ENCODE measurements at places on chromosomes 2 and 18.

DNA sequence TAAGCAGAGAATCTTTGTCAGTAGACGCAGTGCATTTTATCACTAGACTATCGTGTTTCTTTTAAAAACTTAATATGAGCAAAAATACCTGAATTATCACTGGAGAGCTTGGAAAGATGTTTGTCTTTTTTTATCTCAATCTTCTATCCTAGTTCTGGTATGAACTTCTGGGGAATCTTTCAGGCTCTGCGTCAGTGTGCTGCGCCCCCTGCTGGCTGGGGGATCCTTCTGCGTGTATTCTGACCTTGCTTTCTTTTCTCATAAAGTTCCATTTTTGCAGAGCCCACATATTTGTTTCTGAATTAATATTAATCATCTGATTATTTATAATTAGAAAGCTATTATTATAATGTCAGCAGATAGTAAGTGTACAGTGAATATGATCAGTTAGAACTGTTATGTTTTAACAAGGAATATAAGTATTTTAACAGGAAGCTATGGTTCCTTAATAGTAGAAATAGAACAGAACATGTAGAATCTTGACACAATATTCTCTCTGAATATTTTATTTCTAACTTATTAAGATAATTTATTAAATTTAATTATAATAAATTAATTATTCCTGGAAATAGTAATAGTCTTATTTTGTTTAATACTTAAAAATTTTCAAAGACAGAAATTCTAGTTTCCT, 945.0 kb upstream of the CRIM1 start:
- DNase-seq = no peak

DNA sequence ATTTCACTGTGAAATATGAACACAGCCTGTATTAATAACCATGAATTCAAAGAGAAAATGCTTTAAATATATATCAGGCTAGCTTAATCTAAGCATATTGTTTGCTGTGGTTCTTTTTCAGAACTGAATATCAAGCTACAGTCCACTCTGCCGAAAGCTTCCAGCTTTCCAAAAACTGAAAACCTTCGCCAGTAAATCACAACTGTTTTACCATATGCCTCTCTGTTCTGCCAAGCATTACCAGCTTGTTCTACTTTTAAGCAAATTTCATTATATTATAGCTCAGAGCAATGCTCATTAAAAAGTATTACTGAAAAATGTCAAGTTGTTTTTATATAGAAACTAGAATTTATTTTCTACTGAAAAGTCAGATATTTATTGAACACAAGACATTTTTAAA, 277.4 kb downstream of the NRXN1 start:
- no peak for DNase-seq

DNA sequence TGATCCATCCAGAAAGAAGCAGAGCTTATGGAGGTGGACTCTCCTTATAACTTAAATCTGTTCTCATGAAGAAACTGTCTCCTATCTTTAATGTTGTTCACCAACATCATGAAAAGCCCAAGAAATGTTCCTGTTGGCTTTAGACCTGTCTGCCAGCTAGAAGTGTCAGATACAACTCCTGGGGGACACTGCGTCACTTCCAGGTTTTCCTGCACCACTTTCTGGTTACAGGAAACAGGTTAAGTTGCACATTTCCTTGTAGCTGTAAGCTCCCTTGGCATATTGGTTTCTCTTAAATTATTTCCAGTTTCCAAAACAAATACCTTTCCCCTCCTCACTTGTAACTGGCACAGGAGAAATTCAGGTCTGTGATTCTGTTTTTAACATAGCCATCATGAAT, 2.9 kb downstream of the CEP68 start:
- DNase-seq = no peak

GRCh38 chr2:102735416-102736109, 26.3 kb upstream of the TMEM182 start:
- no peak for DNase-seq

DNA sequence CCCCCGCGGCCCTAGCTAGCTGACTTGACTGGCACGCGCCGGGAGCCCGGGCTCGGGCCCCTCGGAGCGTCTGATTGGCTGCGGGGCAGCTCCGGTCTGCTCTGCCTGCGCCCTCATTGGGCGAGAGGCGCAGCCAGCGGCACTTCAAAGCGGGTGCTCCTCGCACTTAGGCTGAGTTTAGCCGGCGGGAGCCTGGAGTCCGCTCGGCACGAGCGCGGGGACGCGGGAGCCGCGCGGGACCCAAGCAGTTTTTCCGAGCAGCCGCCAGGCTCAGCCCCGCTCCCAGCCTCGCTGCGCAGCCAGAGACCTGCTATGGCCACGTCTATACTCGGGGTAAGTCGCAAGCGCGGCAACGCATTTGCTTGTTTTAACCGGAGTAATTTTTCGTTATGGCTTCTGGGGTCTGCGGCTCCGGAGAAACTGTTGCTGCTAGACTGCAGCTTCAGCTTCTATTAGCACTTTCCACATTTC, at the start of gene SP9:
SP9 (plus strand) TSS at position 174 of the 471 bp plus-strand sequence; CDS start at position 313, 139 bp downstream.
- DNase-seq = peak; percentile 95

- DNase-seq = peak; percentile 68
These were observed 629 bp downstream of the NRBP1 start for GRCh38 chr2:27428978-27429541.

DNA sequence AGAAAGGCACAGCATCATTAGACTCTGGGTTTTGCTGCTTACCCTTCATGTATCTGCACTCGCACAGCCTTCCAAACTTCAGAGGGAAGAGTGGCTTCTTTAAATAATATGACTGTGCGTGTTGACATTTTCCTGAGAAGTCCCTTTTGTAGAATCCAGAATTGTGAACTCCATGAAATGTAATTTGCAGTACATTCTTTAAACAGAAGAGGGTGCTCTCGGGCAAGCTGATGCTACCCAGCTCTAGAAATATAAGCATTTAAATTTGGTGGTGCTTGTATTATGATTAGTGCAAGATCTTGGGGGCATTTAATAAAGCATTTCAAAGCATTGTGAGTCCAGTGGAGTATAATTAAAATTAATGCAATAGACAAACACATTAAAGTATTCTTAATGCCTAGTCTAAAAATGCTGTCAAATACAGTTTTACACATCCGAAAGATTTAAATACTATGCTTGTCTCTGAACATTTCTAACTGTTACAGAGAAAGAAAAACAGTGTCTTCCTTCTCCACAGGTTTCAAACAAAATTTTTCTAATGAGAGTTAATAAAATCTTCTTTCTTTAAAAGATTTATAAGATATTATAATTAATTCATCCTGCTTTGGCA, 17.3 kb upstream of the GTF2A1L start:
- peak; percentile 14 for DNase-seq

DNA sequence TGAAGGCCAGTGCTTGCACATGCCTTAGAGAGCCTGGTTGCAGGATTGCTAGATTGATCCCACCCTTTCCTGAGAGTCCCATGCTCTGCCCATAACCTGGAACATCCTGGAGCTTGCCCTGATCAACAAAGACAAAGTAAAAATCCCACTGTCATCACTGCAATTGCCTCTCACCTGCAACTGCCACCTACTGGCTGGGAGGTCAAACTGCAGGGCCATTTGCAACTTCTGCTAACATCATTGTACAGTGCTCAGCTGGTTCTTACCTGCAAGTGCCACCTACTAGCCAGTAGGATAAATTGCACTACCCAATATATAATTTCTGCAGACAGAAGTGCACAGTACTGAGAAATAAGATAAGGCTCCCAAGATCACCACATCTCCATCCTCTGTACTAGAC, 947.5 kb downstream of the CPS1 start:
- DNase-seq = no peak

DNA sequence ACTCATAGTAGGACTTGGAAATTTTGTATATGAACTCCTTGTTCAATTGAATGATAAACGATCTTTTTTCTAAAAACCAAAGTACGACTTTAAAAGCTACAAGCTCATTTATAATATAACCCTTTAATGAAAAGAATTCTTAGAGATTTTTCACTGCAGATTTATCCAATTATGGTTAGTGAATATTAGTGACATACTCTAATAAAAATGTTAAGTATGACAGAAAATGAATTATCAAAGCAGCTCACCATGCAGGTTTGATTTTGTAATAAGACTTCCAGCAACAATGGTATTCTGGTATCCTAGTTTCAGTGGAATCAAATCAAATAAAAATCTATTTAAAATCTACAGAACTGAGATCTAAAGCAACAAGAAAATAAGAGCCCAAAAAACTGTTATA, 38.5 kb downstream of the PRPF40A start:
- DNase-seq = no peak

- no peak for DNase-seq
These were observed 143.5 kb downstream of the PKP4 start for GRCh38 chr2:158600155-158600802.

DNA sequence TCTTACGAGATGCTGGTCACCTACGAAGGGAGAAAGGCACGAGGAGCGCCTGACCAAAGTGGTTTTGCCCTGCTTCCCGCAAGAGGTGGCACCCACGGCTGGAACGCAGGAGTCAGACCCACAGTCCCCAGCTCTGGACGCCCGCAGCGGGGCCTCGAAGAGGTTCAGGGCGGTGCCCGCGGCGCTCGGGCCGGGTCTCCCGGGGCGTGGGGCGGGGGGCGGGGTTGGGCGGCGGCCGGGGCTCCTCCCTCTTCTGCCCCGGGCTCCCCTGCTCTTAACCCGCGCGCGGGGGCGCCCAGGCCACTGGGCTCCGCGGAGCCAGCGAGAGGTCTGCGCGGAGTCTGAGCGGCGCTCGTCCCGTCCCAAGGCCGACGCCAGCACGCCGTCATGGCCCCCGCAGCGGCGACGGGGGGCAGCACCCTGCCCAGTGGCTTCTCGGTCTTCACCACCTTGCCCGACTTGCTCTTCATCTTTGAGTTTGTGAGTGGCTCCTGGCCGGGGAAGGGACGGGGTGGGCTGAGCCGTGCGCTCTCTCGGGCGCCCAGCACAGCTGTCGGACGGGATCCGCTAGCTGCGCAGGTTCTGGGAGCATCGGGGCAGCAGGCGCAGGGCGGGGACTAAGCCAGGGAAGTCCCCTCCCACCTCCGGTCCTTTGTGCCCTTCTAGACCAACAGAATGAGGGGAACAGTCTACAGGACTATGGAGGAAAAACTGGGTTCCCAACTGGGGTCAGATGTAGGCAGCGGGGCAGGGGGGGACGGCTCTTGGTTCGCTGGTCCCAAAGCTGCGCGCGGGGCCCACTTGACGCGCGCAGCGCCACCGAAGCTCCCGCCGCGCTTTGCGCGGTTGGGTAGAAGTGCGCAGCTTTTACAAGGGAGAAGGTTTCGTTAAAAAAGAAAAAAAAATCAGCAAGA, at the start of gene MAL:
MAL (plus strand) TSS at position 303 of the 914 bp plus-strand sequence; CDS start at position 388, 85 bp downstream.
- DNase-seq = no peak

- no peak for DNase-seq
These were observed 22.8 kb downstream of the CEP68 start for GRCh38 chr2:65079017-65079416.

DNA sequence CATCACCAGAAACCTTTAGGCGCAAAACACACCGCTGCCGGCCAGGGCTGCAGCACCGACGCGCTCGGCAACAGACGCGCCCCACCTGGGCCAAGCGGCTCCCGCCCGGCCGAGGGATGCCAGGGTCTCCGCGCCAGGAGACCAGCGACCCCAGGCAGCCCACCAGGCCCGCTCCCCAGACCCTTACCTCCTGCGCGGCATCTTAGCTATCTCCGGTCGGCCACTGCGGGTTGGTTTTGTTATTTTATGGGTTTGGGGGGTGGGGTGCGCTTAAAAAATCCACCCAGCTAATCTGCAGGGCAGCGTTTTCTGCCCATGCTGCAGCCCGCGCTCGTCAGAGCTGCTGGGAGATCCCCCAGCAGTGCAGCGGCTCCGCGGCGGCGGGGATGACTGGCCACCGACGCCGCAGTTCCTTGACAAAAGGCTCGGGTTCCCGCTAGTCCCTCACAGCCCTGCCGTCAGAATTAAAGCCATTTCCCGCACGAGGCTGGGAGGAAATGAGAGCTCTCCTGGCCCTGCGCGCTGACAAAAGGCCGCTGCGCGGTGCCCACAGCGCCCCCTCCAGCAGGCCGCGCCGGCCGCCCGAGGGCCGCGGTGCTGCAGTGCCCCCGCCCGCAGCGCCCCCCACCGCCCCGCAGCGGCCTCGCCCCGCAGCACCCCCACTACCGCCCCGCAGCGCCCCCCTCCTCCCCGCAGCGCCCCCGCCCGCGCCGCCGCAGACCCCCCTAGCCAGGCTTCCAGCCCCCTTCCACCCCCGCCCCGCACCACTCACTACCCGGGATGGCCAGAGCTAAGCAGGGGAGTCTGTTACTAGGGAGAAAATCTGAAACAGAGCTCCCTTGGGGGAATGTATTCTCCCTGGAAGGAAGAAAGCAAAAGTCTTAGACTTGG, at the start of gene ADD2:
ADD2 (minus strand) TSS at position 502 of the 891 bp plus-strand sequence. CDS start 61,792 bp downstream, outside the sequence.
- DNase-seq = no peak

DNA sequence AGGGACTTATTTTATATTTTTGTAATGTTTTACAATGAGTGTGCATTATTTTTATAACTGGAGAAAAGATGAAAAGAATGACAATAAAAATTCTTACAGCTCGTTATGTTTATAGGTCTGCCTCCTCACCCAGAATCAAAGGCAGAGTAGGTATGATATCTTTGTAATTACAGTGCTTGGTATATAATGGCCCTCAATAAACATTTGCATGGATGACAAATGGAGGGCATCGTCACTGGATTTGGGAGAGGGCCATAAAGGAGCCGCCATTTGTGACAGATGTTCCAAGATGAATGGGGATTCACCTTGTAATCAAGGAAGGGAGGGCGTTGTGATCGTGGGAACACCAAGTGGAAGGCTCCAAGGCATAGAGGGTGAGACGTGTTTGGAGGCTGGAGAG, 22.6 kb upstream of the GIGYF2 start:
- DNase-seq = no peak

GRCh38 chr18:28584731-28585130, 407.8 kb upstream of the CDH2 start:
- DNase-seq = no peak

GRCh38 chr2:207238831-207239701, 73.3 kb upstream of the KLF7 start:
- no peak for DNase-seq

- DNase-seq = peak; percentile 49
These were observed 61.6 kb downstream of the ST3GAL5 start for GRCh38 chr2:85826990-85827878.

- no peak for DNase-seq
These were observed 14.5 kb downstream of the CYP26B1 start for GRCh38 chr2:72132981-72133720.
